ENCODE measurements at places on chromosomes 3 and 15. TPM values are rescaled to one million over a fixed set of nuclear protein-coding genes. Genes with fewer than 3 reads are reported as not detected.

The PYGO1 gene
- 3.3 TPM for total RNA-seq

DNA sequence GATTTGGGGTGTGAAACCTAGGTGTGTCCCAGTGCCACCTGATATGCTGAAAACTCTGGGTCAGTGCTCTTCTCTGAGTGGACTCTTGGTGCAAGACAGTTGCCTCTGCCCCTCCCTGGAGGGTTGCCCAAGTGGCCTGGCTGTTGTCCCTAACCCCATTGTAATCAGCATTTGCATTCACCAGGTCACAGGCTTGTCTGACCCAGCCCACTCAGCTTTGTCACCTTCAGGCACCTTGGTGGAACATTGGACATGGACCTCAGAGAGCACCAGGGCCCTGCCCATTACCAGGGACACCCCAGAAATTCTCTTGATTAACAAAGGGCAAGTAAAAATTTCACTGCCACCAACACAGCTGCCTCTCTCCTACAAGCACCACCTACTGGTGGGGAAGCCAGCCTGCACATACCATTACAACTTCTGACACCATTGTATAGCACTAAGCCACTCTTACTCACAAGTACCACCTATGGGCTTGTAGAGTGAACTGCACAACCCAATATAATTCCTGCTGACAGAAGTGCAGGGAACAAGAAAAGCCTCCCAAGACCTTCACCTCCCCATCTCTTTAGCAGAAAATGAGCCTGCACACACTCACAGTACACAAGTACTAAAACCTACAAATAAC lies 324.6 kb downstream of the EPHA6 start:
- DNase-seq: no peak

- DNase-seq: no peak
Observed at GRCh38 chr3:13305623-13306022, 114.5 kb downstream of the NUP210 start.

DNA sequence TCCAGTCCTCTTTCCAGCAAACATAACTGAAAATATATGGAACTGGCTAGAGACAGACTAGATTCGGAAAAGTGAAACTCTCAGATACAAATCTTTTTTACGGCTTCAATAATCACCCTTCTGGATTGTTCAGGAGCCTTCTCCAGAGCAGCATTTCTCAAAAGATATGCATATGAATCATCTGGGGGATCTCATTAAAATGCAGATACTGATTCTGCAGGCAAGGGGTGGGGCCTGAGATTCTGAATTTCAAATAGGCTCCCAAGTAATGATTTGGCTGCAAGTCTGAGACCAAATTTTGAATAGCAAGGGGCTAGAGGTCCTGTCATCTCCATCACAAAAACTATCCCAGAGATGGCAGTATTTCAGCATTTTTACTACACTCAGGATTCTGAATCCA lies 165.4 kb downstream of the CTNNB1 start:
- DNase-seq: no peak
